ENCODE measurements at places on chromosomes 4 and X. TPM values are rescaled to one million over a fixed set of nuclear protein-coding genes. Genes with fewer than 3 reads are reported as not detected.

Gene PF4V1
- not detected for total RNA-seq

- DNase-seq, result no peak
- no peak overlapping the region for H3K4me3 ChIP-seq
- H3K36me3 ChIP-seq, result no peaks in the 10 kb centered on the region
- no peaks in the 10 kb centered on the region for H3K27me3 ChIP-seq
- no peak overlapping the region for H3K27ac ChIP-seq
Measured at GRCh38 chrX:40209951-40210617, 112.3 kb upstream of the BCOR start.

Gene GSX2
- total RNA-seq, result not detected

DNA sequence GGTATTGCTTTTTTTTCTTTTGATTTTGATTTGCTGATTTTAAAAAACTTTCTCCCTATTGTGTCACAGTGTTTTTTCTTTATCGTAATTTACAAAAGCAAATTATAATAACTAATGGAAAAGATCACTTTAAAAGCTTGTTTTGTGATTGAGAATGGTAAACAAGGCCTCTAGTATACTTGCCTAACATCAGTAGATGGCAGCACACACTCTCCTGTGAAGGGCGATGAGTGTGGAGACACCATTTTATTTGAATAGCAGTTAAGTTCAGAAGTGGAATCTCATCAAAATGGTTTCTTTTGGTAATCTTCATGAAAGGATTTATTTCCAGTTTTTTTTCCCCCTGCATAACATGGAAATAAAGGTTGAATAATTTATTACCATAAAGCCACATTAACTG lies 72.3 kb downstream of the PAK3 start:
- H3K4me1 ChIP-seq, result no peaks in the 10 kb centered on the region
- no peak overlapping the region for H3K27ac ChIP-seq
- H3K36me3 ChIP-seq, result no peaks in the 10 kb centered on the region
- H3K4me3 ChIP-seq, result no peak overlapping the region
- DNase-seq, result no peak
- no peaks in the 10 kb centered on the region for H3K27me3 ChIP-seq

DNA sequence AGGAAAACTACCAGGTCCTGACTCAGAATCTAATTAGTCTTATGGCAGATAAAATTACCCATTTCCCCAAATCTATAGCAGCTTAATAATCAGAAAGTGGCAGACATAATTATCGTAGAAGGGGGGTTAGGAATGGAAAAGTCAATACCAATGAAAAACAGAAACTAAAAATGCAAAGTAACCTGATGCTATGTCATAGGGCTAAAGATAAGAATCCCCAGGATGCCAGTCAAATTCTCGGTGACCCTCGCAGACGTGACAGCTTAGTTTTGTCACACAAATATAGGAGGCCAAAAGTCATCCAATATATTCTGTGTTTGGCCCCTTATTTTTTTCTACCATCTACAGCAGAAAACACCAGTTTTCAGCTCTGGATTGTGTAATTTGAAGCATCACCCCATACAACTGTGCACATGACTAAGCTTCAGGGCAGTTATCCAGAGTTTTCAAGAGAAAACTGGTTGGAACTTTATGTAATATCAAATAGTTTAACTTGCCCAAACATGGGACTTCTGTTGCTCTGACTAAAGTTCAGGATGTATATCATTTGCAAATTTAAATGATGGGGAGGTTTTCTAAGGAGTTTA lies 30.9 kb downstream of the RASSF6 start:
- H3K36me3 ChIP-seq, result no peaks in the 10 kb centered on the region
- DNase-seq, result no peak
- H3K4me3 ChIP-seq, result no peak overlapping the region
- H3K27ac ChIP-seq, result no peak overlapping the region
- no peaks in the 10 kb centered on the region for H3K27me3 ChIP-seq
- H3K4me1 ChIP-seq, result no peaks in the 10 kb centered on the region

Gene SMIM31
- not detected for total RNA-seq

- no peak overlapping the region for H3K27ac ChIP-seq
- no peak for DNase-seq
- H3K27me3 ChIP-seq, result peaks cover 9% of the 10 kb centered on the region
- no peaks in the 10 kb centered on the region for H3K36me3 ChIP-seq
- H3K4me3 ChIP-seq, result no peak overlapping the region
Measured at GRCh38 chr4:1459722-1460511, 53.7 kb upstream of the NKX1-1 start.

- DNase-seq, result no peak
- peaks cover 21% of the 10 kb centered on the region for H3K4me1 ChIP-seq
- no peak overlapping the region for H3K4me3 ChIP-seq
- no peaks in the 10 kb centered on the region for H3K36me3 ChIP-seq
Measured at GRCh38 chr4:40058854-40059253, 2.2 kb downstream of the N4BP2 start.

- H3K36me3 ChIP-seq, result no peaks in the 10 kb centered on the region
- no peak overlapping the region for H3K4me3 ChIP-seq
- no peaks in the 10 kb centered on the region for H3K4me1 ChIP-seq
- H3K27me3 ChIP-seq, result no peaks in the 10 kb centered on the region
Measured at GRCh38 chr4:166622425-166622977, 611.8 kb downstream of the SPOCK3 start.

GRCh38 chr4:89140168-89140759 lies 28.9 kb downstream of the TIGD2 start:
- H3K4me3 ChIP-seq, result no peak overlapping the region
- no peaks in the 10 kb centered on the region for H3K4me1 ChIP-seq
- DNase-seq, result no peak

DNA sequence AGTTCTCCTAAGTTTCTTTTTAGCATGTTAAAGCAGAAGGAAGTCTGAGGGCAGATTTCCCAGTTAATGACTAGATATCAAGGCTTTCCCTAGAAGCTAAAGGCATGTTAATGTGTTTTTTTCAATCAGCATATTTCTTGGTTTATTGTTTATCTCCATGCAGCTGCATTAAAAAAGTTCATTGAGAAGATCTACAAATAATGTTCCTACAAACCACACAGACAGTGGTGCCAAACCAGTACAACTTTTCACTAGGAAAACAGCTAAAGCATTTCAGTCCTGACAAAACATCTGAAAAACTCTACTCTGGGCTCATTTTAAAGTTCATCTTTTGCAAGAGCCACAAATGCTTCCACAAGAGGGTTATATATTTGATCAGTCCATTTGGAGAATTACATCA lies 320.0 kb downstream of the ADGRL3 start:
- H3K36me3 ChIP-seq, result no peaks in the 10 kb centered on the region
- H3K27me3 ChIP-seq, result no peaks in the 10 kb centered on the region
- H3K27ac ChIP-seq, result no peak overlapping the region

DNA sequence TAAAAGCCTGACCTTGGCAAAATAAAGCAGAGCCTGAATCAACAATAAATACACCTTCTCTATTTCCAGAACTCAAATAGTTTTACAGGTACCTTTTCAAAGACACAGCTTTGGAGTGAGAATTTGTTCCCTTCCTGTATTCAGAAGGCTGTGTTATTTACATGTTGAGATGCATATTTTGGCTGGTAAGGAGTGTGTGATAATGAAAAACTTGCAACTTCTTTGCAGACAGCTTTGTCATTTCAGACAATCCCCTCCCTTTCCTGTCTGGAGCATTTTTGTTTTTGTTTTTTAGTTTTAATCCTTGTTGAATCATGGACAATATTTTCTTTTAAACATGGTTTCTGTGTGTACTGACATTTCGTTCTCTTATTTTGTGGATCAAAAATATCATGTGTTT lies 493.8 kb downstream of the FAT4 start:
- no peaks in the 10 kb centered on the region for H3K27me3 ChIP-seq
- no peak for DNase-seq
- H3K4me1 ChIP-seq, result no peaks in the 10 kb centered on the region
- H3K27ac ChIP-seq, result no peak overlapping the region
- H3K4me3 ChIP-seq, result no peak overlapping the region

Gene TFE3
- 35.4 TPM for total RNA-seq

Gene SCML2
- total RNA-seq, result 2.8 TPM

DNA sequence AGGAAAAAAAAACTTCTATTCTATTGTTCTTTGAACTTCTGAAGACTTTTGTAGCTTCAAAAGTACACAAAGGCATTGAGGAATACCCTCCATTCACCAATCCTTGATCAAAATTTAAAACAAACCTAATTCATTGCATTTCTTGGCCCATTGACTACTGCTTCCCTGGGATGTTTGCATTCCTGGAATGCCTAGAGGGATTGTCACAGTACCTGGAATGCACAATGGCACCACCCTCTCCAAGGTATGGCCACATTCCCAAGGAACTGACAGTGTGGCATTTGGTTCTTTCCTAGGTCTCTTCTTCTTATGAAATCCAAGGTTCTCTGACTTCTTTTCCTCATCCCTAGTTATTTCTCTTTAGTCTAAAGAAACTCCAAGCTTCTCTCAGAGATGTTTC lies 600.7 kb downstream of the CCSER1 start:
- no peak overlapping the region for H3K27ac ChIP-seq
- no peaks in the 10 kb centered on the region for H3K36me3 ChIP-seq
- H3K4me1 ChIP-seq, result no peaks in the 10 kb centered on the region
- H3K4me3 ChIP-seq, result no peak overlapping the region
- H3K27me3 ChIP-seq, result no peaks in the 10 kb centered on the region

- no peaks in the 10 kb centered on the region for H3K4me1 ChIP-seq
Measured at GRCh38 chr4:111031001-111031579, 408.2 kb upstream of the PITX2 start.

- H3K4me3 ChIP-seq, result no peak overlapping the region
- no peaks in the 10 kb centered on the region for H3K4me1 ChIP-seq
- no peak overlapping the region for H3K27ac ChIP-seq
- H3K36me3 ChIP-seq, result no peaks in the 10 kb centered on the region
- no peak for DNase-seq
Measured at GRCh38 chrX:147675819-147676218, 235.9 kb upstream of the FMR1 start.

DNA sequence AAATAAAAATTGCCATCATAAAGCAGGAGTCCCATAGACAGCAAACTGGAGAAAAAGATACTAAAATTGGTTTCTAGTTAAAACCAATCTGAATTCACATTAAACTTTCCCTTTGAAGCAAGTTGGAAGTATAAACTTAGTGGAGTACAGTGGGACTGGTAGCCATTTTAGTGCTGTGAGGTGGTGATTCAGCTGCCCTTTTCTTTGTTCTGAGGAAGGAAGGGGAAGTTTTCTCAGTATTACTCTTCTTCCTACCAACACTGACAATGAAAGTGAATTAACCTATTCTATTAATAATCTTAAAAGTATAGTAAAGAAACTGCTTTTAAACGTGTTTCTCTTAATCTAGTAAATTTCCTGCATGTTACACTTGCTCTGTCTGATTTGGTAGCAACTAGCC lies 36.7 kb downstream of the SLC9A6 start:
- no peaks in the 10 kb centered on the region for H3K36me3 ChIP-seq
- H3K4me3 ChIP-seq, result no peak overlapping the region
- H3K27ac ChIP-seq, result no peak overlapping the region

GRCh38 chrX:30892591-30892990 lies 3.5 kb upstream of the TAB3 start:
- no peak overlapping the region for H3K27ac ChIP-seq
- no peak for DNase-seq
- no peaks in the 10 kb centered on the region for H3K36me3 ChIP-seq
- peaks cover 9% of the 10 kb centered on the region for H3K4me1 ChIP-seq
- no peaks in the 10 kb centered on the region for H3K27me3 ChIP-seq
- H3K4me3 ChIP-seq, result no peak overlapping the region
